ENCODE measurements at places on chromosomes 2 and 18.

DNA sequence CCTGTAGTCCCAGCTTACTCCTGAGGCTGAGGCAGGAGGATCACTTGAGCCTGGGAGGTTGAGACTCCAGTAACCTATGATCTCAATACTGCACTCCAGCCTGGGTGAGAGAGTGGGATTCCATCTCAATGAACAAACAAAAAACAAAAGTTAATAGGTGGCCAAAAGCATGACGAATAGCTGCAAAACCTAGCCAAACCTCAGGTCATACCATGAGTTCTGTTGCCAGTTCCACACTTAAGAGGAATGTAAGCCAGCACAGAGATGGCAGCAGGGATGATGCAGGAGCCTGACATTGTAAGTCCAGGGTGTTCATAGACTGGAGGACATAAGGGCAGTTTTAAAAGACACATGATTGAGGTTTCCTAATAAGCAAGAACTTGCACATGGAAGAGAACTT, 55.3 kb upstream of the RMDN2 start:
- DNase-seq: no peak

GRCh38 chr2:233115121-233115520, 55.0 kb downstream of the INPP5D start:
- no peak for DNase-seq

- DNase-seq: no peak
Observed at GRCh38 chr2:39933196-39933595, 154.1 kb upstream of the THUMPD2 start.

GRCh38 chr2:86081724-86082123, 24.0 kb downstream of the POLR1A start:
- DNase-seq: no peak

- DNase-seq: no peak
Observed at GRCh38 chr18:65146482-65147021, 604.3 kb upstream of the CDH7 start.

DNA sequence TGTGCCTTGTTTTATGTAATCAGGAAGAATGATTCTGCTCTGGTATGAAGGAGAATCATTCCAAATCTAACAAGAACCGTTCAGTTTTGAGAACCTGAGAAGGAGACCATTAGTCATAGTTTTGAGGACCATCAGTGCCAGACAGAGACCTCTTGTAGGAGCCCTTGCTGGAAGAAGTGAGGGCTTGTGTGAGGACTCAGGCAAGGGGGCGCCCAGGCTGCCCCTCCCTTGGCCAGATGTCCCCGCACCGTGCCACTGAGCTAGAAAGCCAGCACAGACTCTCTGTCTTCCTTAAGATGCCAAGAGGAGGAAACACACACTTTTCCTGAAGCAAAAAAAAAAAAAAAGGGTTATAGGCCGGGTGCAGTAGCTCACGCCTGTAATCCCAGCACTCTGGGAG, 55.7 kb upstream of the SLC39A10 start:
- no peak for DNase-seq

- DNase-seq: no peak
Observed at GRCh38 chr2:192424243-192424642, 229.5 kb upstream of the TMEFF2 start.

DNA sequence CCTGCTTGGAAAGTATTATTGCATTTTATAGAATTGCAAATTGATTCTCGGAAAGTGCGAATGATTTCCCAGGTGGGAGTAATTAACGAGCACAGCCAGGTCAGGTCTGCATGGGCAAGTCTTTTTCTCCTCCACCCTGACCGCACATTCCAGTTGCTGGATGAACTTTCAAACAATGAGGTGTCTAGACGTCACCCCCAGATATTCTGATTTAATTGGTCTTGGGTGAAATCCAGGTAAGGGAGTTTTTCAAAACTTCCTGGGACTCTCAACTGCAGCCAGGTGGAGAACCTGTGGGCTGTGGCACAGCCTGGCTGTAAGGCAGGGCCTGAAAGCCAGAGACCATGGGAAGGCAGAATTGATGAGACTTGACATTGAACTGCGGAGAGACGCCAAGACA, 15.9 kb upstream of the RNF152 start:
- no peak for DNase-seq

DNA sequence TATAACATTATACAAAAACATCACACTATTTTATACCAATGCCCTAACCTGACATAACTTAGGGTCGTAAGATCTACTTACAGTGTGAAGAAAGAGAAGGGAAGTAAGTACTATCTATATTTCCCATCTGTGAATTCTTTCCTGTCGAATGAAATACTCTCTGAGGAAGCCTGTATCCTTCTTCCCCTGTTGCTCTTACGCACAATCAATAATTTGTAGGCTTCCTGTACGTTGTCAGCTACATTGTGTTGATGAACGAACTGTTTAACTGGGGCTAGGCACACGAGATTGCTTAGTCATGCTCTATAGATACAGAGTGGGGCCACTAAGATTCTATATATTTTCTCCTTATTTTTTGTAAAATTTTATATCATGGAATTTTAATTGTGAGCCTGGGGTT, 1125.0 kb upstream of the CELF4 start:
- DNase-seq: no peak

DNA sequence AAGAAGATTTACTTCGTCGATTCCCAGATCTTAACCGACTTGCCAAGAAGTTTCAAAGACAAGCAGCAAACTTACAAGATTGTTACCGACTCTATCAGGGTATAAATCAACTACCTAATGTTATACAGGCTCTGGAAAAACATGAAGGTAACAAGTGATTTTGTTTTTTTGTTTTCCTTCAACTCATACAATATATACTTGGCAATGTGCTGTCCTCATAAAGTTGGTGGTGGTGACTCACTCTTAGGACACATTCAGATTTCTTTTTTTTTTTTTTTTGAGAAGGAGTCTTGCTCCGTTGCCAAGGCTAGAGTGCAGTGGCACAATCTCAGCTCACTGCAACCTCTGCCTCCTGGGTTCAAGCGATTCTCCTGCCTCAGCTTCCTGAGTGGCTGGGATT, 26.8 kb downstream of the MSH2 start:
- DNase-seq: no peak
